DMS53 (cell line): ENCODE measurements at places on chromosomes 3 and 15.
A peak's percentile ranks its signal among the peaks of the same experiment; 100 is the strongest.

DNA sequence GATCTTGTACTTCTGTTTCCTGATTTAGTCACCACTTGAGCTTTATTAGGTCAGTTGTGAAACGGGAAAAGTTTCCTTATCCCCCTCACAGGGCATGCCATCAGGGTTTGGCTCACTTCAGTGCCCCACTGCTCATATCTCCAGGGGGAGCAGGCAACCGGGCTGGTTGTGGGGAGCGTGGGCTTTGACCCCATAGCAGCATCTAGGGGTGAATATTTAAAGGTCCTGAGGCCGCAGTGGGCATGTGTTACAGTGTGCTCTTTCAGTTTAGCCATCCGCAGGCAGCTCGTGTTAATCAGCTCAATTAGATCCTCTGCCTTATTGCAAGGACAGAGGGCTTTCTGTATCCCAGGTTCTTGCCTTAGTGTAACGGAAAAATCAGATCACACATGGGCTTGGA is 71.9 kb downstream of the MRPL46 start:
- DNase-seq, result no peak

DNA sequence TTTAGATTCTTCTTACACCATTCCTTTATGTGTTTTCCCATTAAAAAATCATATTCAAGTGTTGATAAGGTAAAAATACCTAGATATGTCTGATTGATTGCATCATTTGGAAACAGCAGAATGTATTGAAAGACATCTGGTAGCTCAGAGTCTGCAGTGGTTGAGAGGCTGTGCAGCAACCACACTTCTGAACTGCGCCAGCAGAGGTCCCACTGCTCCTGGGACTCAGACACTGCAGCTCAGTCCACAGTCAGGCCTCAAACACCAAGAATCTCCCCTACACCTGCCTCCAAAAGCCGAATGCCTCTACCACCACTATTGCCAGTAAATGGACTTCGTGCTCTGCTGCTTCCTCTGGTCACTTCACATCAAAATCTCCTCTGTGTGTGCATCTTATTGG is 176.9 kb upstream of the LMCD1 start:
- peak; percentile 45 for DNase-seq

GRCh38 chr3:108500728-108501127 is 9.7 kb downstream of the MYH15 start:
- DNase-seq, result no peak

DNA sequence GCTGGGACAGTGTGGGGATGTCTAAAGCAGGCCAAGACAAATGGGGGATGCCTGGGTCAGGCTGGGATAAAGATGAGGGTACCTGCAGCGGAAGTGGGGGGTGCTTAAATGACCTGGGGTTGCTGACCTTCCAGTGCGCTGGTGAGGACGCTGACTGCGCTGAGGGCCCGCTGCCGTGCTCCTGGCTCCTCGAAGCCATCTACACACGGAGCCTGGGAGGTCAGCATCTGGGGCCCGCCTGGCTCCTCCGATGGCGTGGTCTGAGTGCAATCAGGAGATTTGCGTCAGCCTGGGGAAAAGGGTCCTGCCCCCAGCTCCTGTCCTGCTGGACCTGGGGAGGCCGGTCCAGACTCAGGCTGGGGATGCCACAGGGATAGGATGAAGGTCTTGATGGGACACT is 50.7 kb downstream of the SCN5A start:
- DNase-seq, result no peak

DNA sequence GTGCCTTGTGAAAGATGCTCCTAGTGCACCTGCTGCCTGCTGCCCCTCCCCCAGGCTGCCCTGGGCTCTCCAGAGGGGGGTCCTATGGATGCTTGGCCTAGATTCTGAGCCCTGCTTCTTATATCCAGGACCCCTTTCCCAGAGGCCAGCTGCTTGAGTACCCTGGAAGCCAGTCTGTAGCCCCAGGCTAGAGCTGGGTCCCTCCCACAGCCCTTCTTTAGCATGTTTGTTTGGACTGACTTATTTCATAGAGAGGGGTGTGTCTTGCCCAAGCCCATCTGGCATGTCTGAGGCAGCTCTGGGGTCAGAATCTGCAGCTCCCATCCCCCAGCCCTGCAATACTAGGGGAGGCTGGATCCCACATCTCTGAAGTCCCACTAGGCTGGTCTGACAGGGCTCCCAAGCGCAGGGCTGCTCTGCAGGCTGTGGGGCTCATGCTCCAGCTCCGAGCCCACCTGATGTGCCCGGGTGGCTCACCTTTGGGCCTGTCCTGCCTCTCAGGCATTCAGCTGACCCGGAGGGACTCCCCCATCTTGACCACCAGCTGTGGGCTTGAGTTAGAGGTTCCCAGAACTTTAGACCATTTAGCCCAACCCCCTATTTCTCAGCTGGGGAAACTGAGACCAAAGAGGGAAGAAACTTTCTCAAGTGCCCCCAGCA is 3.1 kb downstream of the CHRNB4 start:
- no peak for DNase-seq

DNA sequence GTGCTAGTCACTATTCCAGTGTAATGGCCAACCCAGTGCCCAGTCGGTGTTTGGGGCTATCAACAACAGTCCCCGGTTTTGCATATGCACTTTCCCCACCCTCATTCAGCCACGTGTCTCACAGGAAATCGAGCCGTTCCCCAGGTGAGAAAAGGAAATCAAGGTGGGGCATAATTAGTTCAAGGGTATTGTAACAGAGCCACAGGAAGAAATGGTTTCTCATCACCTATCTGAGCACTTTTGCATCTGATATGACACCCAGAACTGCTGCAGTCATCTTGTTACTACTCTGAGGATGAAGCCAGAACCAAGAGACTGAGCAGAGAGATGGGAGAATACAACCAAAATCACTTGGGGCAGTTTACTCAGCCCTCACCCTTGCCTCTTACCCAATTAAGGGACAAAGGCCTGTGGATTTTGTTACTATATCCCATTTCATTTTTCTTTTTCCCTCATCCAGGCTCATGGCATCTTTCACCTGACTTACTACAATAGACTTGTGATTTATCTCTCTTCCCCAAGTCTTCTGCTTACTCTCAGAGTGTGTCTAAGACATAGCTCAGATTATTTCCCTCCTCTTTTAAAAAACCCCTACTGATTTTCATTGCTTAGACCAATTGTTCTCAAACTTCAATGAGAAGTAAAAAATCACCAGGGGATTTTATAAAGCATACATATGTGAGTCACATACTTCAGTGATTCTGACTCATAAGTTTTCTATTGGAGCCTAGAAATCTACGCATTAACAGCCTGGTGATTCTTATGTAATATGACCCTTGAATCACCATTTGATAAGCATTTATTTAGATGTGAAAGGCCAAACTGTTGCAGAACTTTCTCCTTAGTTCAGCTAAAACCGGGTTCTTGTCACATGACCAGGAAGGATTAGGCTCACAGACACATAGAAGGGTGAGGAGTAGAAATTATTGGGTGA is 40.5 kb downstream of the TRAT1 start:
- peak; percentile 77 for DNase-seq

DNA sequence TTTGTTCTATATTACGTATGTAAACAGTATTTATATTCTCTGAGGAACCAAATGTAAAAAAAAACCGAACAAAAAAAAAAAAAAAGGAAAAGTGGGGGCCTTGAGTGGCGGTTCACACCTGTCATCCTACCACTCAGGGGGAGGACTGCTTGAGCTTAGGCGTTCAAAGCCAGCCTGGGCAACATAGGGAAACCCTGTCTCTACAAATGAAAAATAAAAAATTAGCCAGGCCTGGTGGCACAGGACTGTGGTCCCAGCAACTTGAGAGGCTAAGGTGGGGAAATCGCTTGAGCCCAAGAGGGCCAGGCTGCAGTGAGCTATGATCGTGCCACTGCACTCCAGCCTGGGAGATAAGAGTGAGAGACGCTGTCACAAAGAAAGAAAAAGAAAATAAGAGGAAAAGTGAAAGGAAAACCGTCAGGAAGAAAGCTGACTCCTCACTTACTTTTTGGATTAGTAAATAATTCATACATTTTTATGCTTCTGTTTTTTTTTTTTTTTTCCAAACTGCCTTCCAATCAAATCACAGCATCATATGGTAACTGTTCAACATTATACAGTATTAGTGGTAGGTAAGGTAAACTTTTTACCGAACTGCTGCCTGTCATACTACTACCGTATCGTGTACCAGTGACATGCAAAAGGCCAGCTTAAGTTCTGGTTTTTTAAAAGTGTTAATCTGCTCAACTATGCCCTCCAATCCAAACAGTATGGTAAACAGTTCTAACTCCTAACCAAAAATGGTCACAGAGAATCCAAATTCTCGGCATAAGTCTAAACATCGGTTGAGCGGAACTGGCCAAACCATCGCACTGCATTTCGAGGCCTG is 1.2 kb downstream of the PHC3 start:
- peak; percentile 42 for DNase-seq

GRCh38 chr3:34065901-34066300 is 267.5 kb downstream of the PDCD6IP start:
- DNase-seq, result no peak

- peak; percentile 6 for DNase-seq
Measured at GRCh38 chr3:156682501-156682900, 8.1 kb downstream of the TIPARP start.

DNA sequence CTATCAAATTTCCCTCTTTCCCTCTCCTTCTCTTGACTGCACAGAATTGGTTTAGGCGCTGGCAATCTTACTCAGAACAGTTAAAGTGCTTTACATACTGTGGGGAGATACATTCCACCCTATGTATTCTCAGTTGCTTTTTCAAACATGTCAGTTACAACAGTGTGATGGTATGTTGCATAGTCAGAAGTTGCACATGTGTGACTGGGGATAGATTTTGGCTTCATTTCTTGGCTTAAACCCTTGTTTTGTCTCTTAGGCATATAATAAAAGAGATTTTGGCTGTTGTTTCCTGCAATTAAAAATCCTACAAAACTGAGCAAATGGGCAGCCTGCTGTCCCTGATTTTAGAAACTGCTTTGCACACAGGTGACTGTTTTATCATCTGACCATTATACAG is 86.7 kb downstream of the PIK3R4 start:
- DNase-seq, result no peak

- no peak for DNase-seq
Measured at GRCh38 chr3:143928541-143929255, 42.9 kb upstream of the DIPK2A start.

DNA sequence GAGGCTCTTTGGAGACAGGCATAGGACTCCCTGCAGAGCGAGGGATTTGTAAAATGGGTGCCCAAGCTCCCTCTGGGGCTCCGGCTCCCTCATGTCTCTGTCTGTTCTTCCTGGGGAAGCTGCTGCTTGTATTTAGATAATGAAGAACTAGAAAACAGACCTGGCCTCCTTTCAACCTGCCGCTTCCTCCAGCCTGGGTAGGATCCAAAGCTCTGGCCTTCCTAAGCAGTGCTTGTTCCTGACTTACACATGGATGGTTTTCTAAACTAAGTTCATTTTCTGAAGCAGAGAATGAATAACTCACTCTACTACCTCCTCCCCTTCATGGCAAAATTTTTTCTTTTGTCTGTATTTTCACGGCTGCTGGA is 36.9 kb upstream of the MYZAP start:
- no peak for DNase-seq

- no peak for DNase-seq
Measured at GRCh38 chr3:173849489-173849888, 451.9 kb downstream of the NLGN1 start.

- no peak for DNase-seq
Measured at GRCh38 chr3:194766845-194767244, 81.2 kb downstream of the FAM43A start.

- peak; percentile 73 for DNase-seq
Measured at GRCh38 chr15:88605189-88606069, 15.7 kb upstream of the AEN start.

DNA sequence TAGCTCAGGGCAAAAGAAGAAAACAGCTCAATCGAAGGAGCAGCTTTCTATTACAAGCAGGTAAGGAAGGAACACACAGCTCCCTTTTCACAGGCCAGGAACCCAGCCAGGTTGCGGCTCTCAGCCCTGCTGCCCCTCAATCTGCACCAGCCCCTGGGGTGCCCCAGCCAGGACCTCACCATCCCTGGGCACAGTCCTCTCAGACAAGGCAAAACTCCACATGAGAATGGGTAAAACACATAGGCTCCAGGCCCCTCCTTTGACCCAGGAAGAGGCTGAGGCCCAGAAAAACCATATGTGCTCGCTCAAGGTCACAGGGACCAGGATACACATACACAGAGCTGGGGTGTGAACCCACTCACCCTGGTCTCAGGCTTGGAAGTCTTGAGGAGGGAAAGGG is 178.7 kb upstream of the TLE3 start:
- no peak for DNase-seq

GRCh38 chr3:15656342-15656741 is 54.8 kb downstream of the BTD start:
- no peak for DNase-seq

GRCh38 chr3:117266806-117267205 is 557.2 kb downstream of the TUSC7 start:
- DNase-seq, result no peak

GRCh38 chr3:51678641-51679040 is 7.6 kb downstream of the TEX264 start:
- no peak for DNase-seq

GRCh38 chr15:77986891-77987764 is 90.4 kb downstream of the TBC1D2B start:
- DNase-seq, result no peak

DNA sequence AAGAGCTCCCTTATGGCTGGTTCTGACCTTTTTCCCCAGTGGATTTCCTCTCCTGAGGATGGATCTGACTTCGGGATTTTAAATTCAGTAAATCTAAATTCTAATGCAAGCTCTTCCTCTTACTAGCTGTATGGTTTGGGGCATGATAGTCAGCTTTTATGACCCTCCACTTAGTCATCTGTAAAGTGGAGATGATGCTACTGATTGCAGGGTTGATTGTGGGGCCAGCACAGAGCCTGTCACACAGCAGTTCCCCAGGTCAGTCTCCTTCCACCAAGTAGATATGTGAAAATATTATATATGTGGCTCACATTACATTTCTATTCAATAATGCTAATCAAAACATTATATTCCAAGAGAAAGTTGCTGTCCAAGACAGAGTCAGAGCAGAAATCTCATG is 141.3 kb upstream of the UBE2E1 start:
- DNase-seq, result no peak

DNA sequence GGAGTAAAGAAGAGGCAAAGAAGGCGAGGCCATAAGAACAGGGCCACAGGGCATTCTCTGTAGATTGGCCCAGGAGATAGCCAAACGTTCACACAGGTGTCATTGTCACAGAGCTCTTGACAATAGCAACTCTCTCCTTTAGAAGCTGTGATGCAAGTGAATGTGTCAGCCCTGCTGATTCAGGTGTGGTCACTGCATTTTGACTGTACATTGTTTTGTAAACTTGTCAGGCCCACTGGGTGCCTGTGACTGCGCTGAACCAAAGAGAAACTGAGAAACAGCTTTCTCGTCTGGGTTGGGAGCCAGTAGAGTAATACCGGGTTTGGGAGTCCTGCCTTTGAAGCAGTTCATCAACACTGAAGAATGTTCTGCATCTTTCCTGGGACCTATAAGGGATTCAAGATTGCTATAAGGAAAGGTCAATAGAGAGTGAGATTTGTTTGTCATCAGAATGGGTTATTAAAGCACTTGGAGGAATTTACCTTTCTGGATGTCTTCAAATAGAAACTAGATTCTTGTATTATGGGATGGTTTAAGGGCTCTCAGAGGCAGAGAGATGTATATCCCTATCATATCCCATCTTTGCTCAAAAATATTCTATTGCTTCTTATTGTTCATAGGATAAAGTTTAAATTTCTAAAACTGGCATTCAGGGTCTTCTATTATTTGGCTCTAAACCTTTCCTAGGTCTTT is 45.4 kb downstream of the TMEM45A start:
- DNase-seq, result no peak
